ENCODE measurements at places on chromosomes 4 and X.

DNA sequence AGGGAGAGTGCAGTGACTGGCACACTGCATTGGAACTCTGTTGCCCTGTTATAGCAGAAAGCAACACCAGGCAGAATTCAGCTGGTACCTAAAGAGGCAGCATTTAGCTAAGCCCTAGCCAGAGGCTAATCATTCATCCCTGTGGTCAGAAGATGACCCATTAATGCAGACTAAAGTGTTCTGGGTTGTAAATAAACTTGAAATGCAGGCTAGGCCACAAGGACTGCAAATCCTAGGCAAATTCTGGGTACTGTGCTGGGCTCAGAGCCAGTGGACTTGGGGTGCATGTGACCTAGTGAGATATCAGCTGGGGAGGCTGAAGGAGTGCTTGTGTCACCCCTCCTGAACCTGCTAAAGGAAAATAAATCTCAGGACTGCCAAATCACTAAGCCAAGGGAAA lies 91.2 kb downstream of the LPAR4 start:
- DNase-seq, result no peak
- no peaks in the 10 kb centered on the region for H3K36me3 ChIP-seq
- no peak overlapping the region for H3K4me3 ChIP-seq
- no peak overlapping the region for H3K27ac ChIP-seq
- H3K4me1 ChIP-seq, result no peaks in the 10 kb centered on the region

- DNase-seq, result no peak
- H3K27me3 ChIP-seq, result peaks cover 6% of the 10 kb centered on the region
- H3K27ac ChIP-seq, result no peak overlapping the region
- no peaks in the 10 kb centered on the region for H3K36me3 ChIP-seq
- H3K4me1 ChIP-seq, result no peaks in the 10 kb centered on the region
- H3K4me3 ChIP-seq, result no peak overlapping the region
Observed at GRCh38 chr4:14880805-14881204, 121.5 kb upstream of the CPEB2 start.

DNA sequence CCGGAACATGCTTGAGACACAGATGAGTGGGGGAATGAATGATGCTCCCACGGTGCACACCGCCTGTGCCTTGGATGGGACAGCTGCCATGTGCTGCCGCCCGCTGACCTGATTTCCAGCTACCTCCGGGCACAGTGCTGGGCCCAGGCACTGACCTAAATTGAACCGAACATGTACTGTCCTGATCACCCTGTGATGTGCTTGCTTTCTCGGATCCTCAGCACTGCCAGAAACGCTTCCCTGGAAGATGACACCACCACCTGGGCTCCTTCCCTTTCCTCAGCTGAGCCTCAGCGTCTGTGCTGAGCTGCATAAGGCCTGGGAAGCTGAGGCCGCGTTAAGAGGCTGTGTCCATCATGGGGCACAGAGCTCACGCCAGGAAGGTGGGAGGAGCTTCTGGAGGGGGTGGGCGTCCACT lies 39.3 kb upstream of the MXD4 start:
- no peak for DNase-seq
- H3K4me1 ChIP-seq, result no peaks in the 10 kb centered on the region
- H3K27ac ChIP-seq, result no peak overlapping the region
- H3K36me3 ChIP-seq, result no peaks in the 10 kb centered on the region
- peaks cover 6% of the 10 kb centered on the region for H3K27me3 ChIP-seq

GRCh38 chr4:163331629-163332376 lies 593 bp downstream of the NPY1R start:
- H3K4me3 ChIP-seq, result peak overlapping the region; percentile 72
- peaks cover 15% of the 10 kb centered on the region for H3K27me3 ChIP-seq
- H3K27ac ChIP-seq, result no peak overlapping the region
- DNase-seq, result peak; percentile 12

DNA sequence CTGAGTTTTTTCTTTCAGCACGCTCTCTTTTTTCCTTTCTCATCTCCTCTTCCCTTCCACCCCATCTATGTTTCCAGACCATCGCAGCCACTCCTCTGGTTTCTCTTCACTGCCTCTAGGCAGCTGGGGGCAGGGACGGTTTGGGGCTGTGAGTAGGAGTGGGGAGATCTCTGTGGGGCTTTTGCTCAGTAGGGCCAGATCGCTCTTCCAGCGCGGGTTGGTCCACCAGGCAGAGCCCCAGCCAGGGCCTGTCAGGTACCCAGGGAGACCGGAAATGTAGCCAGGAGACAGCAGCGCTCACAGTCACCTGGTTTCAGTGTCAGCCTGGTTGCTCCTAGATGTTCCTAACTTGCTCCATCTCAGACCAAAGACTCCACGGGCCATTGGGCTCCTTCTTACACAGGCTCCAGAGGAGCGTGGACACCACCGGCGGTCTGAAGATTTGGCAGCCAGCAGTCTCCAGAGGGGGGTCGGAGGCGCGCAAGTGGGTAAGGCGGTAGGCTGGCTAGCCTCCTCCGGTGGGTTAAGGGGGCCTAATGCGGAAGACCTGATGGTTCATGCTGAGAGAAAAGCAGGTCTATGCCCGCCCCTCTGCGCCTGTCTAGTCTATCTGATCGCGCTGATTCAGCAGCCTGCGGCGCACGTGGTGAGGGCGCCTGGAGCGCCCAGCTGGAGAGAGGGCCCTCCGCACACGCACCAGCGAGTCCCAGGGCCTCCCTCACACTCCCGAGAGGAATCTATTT lies 1.8 kb downstream of the FGF5 start:
- peak; percentile 47 for DNase-seq
- H3K4me3 ChIP-seq, result peak overlapping the region; percentile 94
- no peaks in the 10 kb centered on the region for H3K27me3 ChIP-seq
- peaks cover 29% of the 10 kb centered on the region for H3K4me1 ChIP-seq
- H3K36me3 ChIP-seq, result no peaks in the 10 kb centered on the region
- H3K27ac ChIP-seq, result peak overlapping the region; percentile 69

DNA sequence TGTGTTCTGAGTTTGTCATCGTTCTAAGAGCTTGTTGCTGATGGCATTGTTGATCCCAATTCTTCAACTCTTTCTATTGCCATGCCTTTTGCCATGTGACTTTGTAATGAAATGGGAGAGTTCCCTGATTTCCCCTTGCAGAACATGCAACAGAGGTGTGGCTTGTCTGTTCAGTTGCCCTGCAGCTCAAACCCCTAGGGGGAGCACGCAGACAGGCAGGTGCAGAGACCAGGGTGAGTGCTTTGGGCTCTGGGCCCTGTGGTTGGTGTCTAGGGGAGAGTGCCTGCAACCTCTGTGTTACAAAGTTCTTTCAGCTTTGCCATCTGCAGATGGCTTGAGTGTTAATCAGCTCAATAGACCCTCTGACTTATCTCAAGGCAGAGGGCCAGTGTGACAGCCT lies 332.7 kb downstream of the MID1IP1 start:
- DNase-seq, result no peak
- no peaks in the 10 kb centered on the region for H3K4me1 ChIP-seq
- H3K27me3 ChIP-seq, result no peaks in the 10 kb centered on the region

DNA sequence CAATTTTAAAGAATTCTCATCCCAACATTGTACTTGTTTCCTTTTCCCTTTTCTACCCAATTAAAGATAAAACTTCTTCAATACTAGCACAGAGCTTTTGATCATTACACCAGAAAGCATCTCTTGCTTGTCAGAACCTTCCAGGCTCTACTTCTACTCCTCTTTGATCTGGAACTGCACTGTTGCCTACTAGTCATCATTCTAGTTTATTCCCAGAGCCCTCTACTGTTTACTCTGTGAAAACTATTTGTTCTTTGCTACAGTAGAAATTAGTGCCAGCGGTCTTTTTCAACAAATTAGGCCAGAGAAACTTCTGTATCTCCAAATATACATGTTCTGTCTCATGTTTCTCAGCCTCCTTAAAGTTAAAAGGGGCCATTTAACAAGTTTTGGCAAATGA lies 46.8 kb upstream of the TMPRSS11F start:
- H3K27me3 ChIP-seq, result no peaks in the 10 kb centered on the region
- no peaks in the 10 kb centered on the region for H3K4me1 ChIP-seq
- DNase-seq, result no peak

GRCh38 chr4:144621681-144622080 lies 24.3 kb upstream of the HHIP start:
- H3K36me3 ChIP-seq, result no peaks in the 10 kb centered on the region
- no peaks in the 10 kb centered on the region for H3K27me3 ChIP-seq
- no peaks in the 10 kb centered on the region for H3K4me1 ChIP-seq
- no peak for DNase-seq

Data from astrocyte (in vitro differentiated cells and primary cell).